ENCODE measurements at places on chromosomes 5 and 9. TPM values are rescaled to one million over a fixed set of nuclear protein-coding genes. Genes with fewer than 3 reads are reported as not detected.

DNA sequence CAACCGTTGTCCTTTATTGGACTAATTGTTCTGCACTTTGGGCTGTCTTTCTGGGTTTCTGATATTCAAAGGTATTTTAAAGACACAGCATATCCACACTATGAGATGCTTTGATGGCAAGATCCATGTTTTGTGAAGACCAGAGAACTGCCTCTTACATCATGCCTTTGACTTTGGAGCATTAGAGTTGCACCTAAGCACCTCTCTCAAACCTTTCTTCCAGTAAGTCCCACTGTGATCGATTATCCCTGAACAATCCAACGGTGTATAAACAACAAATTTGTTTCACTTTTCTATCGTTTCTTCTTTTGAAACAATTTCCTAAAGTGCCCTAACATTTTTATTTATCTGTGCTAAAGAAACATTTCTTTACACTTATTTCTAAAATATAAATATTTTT lies 144.4 kb downstream of the KCTD16 start:
- no peak for DNase-seq

GRCh38 chr9:28319981-28320380 lies 746.7 kb upstream of the C9orf72 start:
- no peak for DNase-seq

DNA sequence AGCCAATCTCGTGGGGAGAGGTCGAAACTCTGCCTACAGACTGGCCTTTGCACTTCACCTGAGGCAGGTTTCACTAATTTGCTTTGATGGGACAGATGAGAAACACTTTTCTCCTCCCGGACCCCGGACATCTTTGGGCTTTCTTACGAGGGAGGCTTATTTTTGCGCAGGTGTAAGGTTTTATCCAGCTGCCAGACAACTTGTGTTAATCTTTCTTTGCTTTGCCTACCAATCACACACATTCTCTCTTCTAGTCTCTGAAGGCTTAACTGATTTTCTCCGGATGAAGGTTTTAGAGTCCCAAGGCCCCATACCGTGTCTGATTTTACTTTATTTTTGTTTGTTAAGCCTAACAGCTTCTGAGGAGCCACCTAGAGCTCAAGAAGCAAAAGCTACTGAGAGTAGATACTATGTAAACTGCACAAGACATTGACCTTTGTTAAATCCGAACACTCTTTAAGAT lies 436 bp upstream of the EMB start:
- DNase-seq = no peak

TPPP gene
- total RNA-seq = 0.55 TPM

DNA sequence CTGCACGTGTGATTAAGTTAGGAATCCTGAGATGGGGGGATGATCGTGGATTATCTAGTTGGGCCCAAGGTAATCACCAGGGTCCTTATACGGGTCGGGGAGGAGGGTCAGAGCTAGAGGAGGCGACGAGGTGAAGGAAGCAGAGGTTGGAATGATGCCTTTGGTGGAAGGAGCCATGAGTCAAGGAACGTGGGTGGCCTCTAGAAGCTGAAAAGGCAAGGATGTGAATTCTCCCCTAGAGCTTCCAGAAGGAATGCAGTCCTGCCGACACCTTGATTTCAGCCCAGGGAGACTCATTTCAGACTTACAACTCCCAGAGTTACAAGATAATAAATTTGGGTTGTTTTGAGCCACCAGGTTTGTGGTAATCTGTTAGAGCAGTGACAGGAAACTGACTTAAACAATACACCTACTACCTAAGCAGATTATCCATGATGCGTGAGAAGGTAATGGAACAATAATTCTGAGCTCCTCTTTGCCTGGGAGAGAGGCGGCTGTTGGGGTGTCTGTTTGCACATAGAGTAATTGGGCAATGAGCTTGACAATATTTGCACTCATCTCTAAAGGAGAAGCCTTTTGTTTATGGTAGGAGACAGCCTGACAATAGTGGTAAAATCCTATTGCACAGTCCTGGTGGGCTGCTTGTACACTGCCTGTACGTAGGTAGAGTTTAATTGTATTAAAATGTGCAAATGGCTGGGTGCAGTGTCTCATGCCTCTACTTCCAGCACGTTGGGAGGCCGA lies 129.3 kb upstream of the IER5L start:
- peak; percentile 9 for DNase-seq

DNA sequence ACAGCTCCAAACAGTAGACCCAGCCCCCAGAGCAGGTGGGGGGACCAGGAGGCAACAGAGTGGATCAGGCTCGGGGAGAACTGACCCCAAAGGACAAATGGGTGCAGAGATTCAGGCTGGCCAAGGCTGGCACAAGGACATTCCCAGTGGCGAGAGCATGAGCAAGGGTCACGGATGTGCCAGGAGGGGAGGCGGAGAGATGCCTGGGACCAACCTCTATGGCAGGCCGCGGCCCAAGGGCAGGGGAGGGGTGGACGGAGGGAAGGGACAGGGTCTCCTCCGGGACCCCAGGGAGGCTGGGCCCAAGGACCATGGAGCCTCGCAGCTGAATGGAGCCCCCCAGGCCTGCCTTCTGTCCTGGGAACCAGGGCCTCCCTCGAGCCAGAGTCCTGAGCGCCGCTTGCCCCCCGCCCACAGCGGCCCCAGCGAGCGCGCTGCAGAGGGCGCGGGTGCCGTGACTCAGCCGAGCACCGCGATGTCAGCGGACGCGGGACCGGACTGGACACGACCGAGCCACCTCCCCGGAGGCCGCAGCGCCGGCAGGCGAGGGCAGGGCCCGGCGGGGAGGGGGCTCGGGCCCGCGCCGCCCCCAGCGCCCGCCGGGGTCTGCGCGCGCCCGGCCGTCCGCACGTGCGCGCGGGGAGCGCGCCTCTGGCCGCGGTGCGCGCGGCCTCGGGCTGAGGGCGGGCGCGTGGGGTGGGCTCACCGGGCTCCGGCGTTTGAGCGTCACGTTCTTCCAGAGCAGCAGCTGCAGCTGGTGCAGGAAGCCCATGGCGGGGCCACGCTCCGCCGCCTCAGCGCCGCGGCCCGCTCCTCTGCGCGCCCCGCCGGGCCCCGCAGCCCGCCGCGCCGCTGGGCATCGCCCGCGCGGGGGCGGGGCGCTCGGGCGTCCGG lies at the start of gene ABCA2:
Gene ABCA2, minus strand, starts transcription at position 869 of the 894 bp plus-strand sequence. Its CDS starts 97 bp downstream, at position 772.
- DNase-seq = no peak

- DNase-seq = no peak
These were observed 75.7 kb upstream of the PIK3R1 start for GRCh38 chr5:68139611-68140441.

CLIC3 gene
- total RNA-seq = 14.7 TPM

- peak; percentile 11 for DNase-seq
These were observed 159.8 kb upstream of the PHYKPL start for GRCh38 chr5:178392386-178392785.

DNA sequence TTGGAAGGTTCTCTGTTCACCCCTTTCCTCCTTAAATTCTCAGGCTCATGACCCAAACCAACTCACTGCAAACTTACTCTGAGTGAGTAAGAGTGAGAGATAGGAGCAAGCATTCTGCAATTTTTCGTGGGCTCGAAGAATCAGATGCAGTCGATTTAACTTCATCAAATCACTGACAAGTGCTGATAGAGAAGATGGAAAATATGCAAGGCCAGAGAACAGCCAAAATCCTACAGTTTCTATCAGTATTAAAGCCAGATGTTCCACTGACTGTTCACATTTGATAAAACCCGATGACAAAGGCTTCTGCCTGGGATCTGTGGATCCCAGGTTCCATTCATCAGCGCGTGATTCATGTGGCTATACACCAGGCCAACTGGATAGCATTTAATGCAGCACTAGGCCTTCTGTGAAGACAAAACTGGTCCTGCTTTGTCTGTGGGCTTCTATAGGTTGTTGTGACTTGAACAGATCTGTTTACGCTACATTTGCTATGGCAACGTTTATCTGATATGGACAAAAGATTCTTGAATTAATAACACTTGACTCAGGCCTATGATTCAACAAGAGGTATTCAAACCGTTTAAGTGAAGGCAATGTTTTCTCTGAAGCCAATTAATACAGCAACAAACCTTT lies 251.2 kb downstream of the NFIB start:
- DNase-seq = no peak

- no peak for DNase-seq
These were observed 22.3 kb downstream of the LPAR1 start for GRCh38 chr9:111016016-111016415.

PCDHGA4 gene
- 0.25 TPM for total RNA-seq

PCDHGC5 gene
- not detected for total RNA-seq

UBE2QL1 gene
- total RNA-seq = not detected

DNA sequence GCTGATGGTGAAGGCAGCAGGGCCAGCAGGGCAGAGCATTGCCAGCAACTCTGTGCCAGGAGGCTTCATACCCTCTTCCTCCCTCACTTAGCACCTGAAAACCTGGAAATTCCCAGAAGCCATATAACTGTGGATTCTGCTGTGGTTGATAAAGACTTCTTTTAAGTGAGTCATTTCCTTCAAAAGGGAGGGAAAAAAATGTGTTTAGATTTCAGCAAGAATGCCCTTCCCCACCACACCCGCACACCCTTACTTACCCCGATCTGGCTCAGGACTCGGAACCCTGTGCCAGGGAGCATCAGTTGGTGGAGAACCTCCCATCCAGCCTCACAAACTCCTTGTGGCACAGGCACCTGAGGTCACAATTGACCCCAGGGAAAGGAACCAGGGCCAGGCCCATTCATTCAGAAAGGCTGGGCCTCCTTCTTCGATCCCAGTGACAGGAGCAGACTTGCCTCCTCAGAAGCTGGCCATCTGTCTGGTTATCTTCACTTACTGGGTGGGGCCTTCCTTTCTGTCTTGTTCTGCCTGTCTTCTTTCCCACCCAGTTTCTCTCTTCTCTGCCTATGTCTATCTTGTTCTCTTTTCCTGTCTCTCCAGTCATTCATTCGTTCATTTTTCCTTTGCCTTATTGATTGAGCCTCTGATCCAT lies 62.6 kb downstream of the PLAC8L1 start:
- no peak for DNase-seq

NTRK2 gene
- not detected for total RNA-seq

CSF2 gene
- 1.4 TPM for total RNA-seq

ADGRD2 gene
- total RNA-seq = not detected

GRCh38 chr9:131605770-131606590 lies 60.7 kb downstream of the PRRT1B start:
- no peak for DNase-seq

DNA sequence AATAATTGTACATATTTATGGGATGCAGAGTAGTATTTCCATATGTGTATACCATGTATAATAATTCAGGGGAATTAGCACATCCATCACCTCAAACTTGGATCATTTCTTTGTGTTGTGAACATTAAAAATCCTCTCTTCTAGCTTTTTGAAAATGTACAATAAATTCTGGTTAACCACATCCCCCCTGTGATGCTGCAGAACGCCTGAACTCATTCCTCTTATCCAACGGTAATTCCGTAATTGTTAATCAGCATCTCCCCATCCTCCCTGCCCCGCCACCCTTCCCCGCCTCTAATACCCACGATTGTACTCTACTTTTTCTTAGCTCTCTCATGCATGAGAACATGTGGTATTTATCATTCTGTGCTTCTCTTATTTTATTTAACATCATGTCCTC lies 127.7 kb upstream of the ANKRD55 start:
- no peak for DNase-seq

SLC34A3 gene
- total RNA-seq = not detected

DNA sequence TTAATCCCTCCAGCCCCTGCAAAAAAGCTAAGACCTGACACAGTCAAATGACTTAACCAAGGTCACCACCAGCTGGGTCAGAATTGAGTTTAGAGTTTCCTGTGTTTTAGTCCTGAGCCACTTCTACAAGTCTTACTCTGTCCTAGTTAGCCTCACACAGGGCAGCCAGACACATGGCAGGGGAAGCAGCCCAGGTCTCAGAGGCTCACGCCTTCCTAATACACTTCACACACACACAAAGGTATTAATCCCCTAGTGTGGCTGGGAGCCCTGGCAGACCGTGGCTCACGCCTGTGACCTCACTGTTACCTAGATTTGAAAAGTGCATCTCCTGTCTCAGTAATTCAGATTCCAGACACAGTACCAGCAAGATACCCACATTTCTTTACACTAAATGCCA lies 77.4 kb upstream of the WWC1 start:
- no peak for DNase-seq

HAVCR1 gene
- 4.1 TPM for total RNA-seq

DAB2IP gene
- 0.25 TPM for total RNA-seq

KCNV2 gene
- total RNA-seq = not detected

DNA sequence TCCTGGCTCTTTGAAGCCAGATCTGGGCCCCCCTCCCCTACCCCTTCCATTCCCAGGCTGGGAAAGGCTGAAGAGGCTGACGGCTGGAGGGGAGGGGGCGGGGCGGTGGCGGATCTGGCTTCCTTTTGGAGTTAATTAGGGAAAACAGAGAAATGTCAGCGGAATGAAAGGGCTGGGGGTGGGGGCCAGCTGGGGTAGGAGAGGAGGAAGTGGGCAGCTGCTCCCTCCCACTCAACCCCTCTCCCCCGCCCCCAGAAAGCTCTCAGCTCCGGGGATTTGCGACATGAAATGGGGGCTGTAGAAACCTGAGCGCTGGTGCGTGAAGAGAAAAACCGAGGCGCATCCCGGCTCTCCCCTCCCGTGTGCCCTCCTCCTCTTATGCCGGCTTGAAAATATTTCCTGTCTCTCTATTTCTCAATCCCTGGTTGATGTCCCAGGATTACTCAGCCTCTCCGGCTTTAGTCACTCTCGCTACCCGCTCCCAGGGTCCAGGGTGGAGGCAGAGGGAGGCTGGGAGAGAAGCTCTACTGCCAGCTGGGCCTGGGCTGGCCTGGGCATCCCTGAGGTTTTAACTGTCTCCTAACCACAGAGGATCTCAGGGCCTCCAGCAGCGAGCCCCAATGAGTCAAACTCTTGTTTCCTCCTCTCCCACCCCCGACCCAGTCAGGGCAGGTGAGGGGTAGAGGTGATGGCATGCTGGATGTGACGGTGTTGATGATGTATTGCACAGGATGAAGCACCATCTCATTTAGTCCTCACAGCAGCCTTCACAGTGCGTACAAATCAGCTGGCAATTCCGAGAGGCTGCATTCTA lies 20.1 kb downstream of the PCDHGC5 start:
- DNase-seq = no peak

- no peak for DNase-seq
These were observed 84.1 kb downstream of the MAP1B start for GRCh38 chr5:72191404-72191803.

GRCh38 chr5:58064801-58065200 lies 395.1 kb downstream of the PLK2 start:
- DNase-seq = no peak

DNA sequence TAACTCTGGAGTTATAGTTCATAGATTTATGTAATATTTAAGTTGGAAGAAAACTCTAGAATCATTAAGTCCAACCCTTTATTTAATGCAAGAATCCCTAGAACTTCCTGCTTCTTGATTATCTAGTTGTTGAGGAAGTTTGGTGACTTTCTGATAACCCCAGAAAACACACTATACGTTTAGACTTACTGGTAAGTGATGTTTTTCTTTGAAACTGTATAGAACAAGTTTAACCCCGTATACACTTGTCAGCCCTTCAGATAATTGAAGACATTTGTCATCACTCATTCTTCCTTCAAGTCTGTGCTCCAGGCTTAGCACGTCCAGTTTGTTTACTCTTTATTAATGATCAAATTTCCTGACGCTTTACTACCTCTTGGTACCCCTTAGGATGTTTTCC lies 9.0 kb downstream of the NDUFS4 start:
- DNase-seq = no peak

MYOZ3 gene
- total RNA-seq = 0.14 TPM

- no peak for DNase-seq
These were observed 480.0 kb downstream of the TAF11L14 start for GRCh38 chr5:18114151-18114757.

GRCh38 chr5:68661237-68661636 lies 432.6 kb upstream of the SLC30A5 start:
- no peak for DNase-seq

- DNase-seq = no peak
These were observed 39.1 kb upstream of the RANBP6 start for GRCh38 chr9:6054280-6055099.

TBC1D2 gene
- total RNA-seq = 6.4 TPM

PCDHB7 gene
- total RNA-seq = not detected
